ENCODE measurements at places on chromosomes 2 and 18.

DNA sequence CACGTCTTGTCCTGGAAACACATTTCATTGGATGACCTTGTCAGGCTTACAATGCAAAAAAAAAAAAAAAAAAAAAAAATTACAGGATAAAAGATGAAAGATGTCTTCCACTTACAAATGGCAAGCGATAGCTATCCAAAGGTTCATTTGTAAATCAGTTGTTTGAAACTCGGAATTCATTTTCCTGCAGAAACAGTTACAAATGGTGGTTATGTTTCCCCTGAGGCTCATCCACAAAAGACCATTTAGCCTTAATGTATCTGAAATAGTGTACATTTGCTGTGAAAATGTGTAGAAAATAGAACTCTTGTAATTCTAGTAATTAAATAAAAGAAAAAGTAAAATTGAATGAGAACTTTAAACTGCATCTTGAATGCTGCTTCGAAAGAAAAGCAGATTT lies 25.9 kb downstream of the DPP10 start:
- DNase-seq, result no peak

DNA sequence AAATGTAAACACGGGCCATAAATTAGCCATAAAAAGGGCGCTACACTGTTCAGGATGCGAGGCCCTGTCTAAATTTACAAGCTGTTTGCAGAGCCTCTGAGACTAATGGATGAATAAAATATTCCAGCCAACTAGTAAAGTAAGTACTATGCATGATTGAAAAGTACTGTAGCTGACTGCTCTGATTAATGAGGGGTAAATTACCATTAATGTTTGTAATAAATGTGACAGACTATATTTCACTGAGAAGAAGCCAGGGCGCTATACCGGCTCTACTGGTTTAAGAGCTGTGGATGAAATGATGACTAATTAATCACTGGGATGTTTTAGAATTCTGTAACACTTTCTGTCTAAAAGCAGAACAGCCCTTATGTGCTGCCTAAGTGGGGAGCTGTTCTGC lies 54.3 kb upstream of the RGPD4 start:
- no peak for DNase-seq

DNA sequence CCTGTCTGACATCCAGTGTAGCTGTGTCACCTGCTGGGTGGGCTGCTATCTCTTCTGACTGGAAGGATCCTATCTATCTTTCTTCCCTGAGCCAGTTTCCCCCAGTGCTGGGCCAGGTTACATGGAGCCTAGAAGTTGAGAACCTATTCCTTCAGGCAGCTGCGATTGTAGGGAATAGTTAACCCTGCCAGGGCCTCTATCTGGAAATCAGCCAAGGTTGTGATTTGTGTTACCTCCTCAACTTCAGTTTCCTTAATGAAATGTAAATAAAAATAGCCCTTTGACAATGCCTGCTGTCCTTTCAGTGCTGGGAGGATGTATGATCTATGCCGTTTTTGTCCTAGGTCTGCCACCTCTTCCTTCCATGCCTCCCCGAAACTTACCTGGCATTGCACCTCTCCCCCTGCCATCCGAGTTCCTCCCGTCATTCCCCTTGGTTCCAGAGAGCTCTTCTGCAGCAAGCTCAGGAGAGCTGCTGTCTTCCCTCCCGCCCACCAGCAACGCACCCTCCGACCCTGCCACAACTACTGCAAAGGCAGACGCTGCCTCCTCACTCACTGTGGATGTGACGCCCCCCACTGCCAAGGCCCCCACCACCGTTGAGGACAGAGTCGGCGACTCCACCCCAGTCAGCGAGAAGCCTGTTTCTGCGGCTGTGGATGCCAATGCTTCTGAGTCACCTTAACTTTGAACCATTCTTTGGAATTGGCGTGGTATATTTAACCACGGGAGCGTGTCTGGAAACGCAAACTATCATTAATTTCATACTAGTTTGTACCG lies 36.6 kb downstream of the GORASP2 start:
- no peak for DNase-seq

DNA sequence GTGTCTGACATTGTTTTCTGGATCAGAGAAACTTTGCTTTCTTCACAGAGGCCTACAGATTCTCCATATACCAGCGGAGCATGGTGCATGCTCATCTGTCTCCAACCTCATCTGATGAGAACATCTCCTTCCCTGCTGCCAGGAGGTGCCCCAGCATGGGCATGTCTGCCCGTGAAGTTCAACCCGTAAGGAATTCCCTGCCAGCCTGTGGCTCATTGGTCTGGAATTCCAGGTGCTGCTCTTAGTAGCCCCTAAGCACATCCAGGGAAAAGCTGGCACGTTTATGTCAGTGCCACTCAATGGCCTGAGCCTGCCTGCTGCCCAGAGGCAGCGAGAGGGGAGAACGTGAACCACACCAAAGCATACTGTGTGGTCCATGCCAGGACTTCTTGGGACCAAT lies 1.7 kb upstream of the SP100 start:
- DNase-seq, result no peak

GRCh38 chr2:11527001-11527400 lies 6.8 kb upstream of the GREB1 start:
- no peak for DNase-seq
